ENCODE measurements at places on chromosomes 7 and 10.
A peak's percentile ranks its signal among the peaks of the same experiment; 100 is the strongest.

- DNase-seq = no peak
Observed at GRCh38 chr10:5670662-5671375, 4.4 kb upstream of the ASB13 start.

GRCh38 chr10:100730725-100731406, 14.5 kb upstream of the PAX2 start:
- DNase-seq = no peak

GRCh38 chr7:106063692-106064091, 48.4 kb downstream of the SYPL1 start:
- no peak for DNase-seq

GRCh38 chr10:127534496-127534895, 14.6 kb upstream of the NPS start:
- DNase-seq = peak; percentile 5

GRCh38 chr7:143503261-143503660, 25.6 kb downstream of the TAS2R41 start:
- no peak for DNase-seq
